Vagina (tissue), 2 donors: ENCODE measurements at places on chromosomes 1 and 21. TPM values are rescaled to one million over a fixed set of nuclear protein-coding genes. Genes with fewer than 3 reads are reported as not detected.

GRCh38 chr21:31124010-31124409 lies 85.7 kb upstream of the KRTAP19-8 start:
- no peak overlapping the region for H3K4me3 ChIP-seq
- no peak overlapping the region for H3K27ac ChIP-seq
- no peak for DNase-seq

MLLT11 gene
- 3.7 TPM for total RNA-seq

DNA sequence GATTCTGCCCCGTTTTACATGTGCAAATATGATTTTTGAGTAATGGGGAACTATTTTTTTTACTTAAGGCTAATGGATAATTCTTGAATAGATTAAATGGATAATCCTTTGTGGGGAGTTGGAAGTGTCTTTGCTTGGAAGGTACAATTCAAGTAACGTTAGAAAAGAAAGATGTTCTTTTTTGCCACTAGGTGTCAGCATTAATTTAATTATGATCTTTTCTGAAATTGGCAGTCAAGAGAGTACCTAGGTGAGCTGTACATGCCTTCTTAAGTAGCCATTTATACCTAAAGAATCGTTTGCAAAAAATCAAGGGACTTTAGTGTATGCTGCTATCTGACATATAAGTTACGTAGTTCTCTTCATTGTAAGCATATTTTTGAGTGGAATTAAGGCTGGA lies 2.2 kb downstream of the FBXO28 start:
- peaks cover 28% of the 10 kb centered on the region for H3K4me1 ChIP-seq
- no peaks in the 10 kb centered on the region for H3K36me3 ChIP-seq
- no peak for DNase-seq

RIPPLY3 gene
- not detected for total RNA-seq

GRCh38 chr1:78136680-78137079 lies 90.9 kb downstream of the GIPC2 start:
- no peaks in the 10 kb centered on the region for H3K27me3 ChIP-seq
- H3K4me3 ChIP-seq, result no peak overlapping the region
- H3K27ac ChIP-seq, result no peak overlapping the region
- no peaks in the 10 kb centered on the region for H3K36me3 ChIP-seq
- DNase-seq, result no peak
- H3K4me1 ChIP-seq, result no peaks in the 10 kb centered on the region

DNA sequence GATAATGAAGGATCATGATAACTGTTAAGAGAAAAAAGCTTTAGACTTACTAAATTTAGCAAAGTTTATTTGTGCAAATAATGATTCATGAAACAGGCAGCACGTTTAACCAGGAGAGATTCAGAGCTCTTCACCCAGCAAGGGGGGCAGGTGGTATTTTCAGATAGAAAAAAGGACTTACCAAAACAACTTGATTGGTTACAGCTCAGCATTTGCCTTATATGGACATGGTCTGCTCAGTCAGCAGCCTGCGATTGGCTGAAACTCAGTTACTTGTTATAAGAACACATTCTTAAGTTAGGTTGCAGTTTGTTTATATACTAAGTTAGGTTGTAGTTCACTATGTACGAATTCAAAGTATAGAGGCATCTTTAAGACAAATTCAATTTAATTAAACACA lies 165.6 kb downstream of the DUSP10 start:
- H3K27me3 ChIP-seq, result no peaks in the 10 kb centered on the region
- no peaks in the 10 kb centered on the region for H3K4me1 ChIP-seq
- no peak overlapping the region for H3K4me3 ChIP-seq
- no peaks in the 10 kb centered on the region for H3K36me3 ChIP-seq

GRCh38 chr1:245054507-245055270 lies 100.1 kb upstream of the KIF26B start:
- H3K27ac ChIP-seq, result no peak overlapping the region
- H3K4me1 ChIP-seq, result no peaks in the 10 kb centered on the region
- DNase-seq, result no peak

NBPF26 gene
- total RNA-seq, result 10.8 TPM

GRCh38 chr1:182794676-182795201 lies 5.2 kb downstream of the NPL start:
- no peak overlapping the region for H3K4me3 ChIP-seq
- H3K27ac ChIP-seq, result no peak overlapping the region
- H3K4me1 ChIP-seq, result peaks cover 5% of the 10 kb centered on the region
- no peak for DNase-seq

DNA sequence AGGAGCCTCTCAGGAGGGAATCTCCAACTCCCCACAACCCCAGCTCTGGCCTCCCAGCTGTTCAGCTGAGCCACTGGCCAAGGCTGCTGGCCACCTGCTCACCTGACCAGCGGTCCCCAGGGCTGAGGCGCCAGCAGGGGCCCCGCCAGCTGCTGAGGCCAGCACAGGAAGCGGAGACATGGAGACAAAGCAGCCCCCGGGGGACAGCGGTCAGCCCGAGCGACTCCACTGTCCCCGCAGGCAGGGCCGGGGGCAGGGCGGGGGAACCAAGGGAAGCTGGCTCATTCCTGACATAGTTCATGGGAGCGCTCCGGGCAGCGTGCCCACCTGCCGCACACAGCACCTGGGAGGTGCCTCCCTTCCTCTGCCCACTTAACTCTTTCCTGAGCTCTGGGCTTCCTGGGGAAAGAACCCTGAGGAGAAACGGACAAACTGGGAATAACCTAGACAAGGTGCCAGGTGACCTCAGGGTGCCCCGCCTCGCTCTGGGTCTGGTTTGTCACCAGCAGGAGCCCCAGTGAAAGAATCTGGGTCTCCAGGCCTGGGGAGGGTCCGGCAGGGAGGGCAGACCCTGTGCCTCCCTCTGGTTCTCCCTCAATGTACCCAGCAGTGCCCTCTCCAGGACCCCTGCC lies 10.7 kb downstream of the EPHA2 start:
- H3K27me3 ChIP-seq, result no peaks in the 10 kb centered on the region
- peaks cover 12% of the 10 kb centered on the region for H3K36me3 ChIP-seq
- peak overlapping the region; percentile 35 for H3K4me3 ChIP-seq
- peak overlapping the region; percentile 84 for H3K27ac ChIP-seq
- DNase-seq, result no peak

DNA sequence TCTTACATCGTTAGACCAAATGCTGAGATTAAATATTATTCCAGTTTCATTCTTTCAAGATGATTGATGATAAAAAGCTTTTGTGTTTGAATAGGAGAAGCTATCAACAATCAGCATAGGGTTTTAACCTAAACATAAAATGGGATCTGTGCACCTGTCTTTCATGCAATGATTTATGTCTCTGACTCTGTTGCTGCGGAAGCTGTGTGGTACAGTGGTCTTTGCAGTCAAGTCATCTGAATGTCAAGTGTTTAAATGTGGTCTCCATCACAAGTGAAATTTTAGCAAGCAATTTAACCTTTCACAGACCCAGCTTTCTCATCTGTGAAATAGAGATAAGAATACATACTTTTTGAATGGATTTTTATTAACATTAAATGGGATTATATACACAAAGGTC lies 107.2 kb downstream of the PLPPR5 start:
- no peak overlapping the region for H3K27ac ChIP-seq
- no peak overlapping the region for H3K4me3 ChIP-seq
- H3K36me3 ChIP-seq, result no peaks in the 10 kb centered on the region
- DNase-seq, result no peak
- H3K4me1 ChIP-seq, result no peaks in the 10 kb centered on the region
- H3K27me3 ChIP-seq, result no peaks in the 10 kb centered on the region

DNA sequence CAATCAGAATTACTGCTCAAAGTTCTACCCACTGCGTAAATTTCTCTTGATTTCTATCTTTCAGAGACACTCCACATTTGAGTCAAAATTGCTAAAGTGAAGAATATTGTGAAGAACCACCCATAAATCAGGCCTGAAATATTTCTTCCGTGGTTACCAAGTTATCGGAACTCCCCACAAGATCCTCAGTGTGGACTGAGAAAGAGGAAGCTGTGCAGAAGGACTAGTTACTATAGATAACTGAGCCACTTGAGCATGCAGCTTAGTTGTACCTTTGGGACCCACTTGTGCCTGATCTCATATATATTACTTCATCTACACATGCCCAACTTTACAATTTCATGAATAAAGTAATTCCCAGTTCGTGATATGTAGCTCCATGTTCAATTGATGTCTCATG lies 18.4 kb downstream of the RWDD3 start:
- H3K4me1 ChIP-seq, result no peaks in the 10 kb centered on the region
- DNase-seq, result no peak
- H3K36me3 ChIP-seq, result no peaks in the 10 kb centered on the region
- H3K27ac ChIP-seq, result no peak overlapping the region
- no peaks in the 10 kb centered on the region for H3K27me3 ChIP-seq

SLC9C2 gene
- not detected for total RNA-seq

ZNF670 gene
- 2.7 TPM for total RNA-seq

TMCO2 gene
- not detected for total RNA-seq

LDLRAD1 gene
- not detected for total RNA-seq

SHISAL2A gene
- 3.2 TPM for total RNA-seq

LCE1A gene
- total RNA-seq, result not detected

SLC44A5 gene
- total RNA-seq, result 1.2 TPM

GRCh38 chr1:40896482-40896881 lies 34.3 kb upstream of the CITED4 start:
- H3K36me3 ChIP-seq, result no peaks in the 10 kb centered on the region
- H3K27ac ChIP-seq, result no peak overlapping the region
- H3K4me1 ChIP-seq, result peaks cover 16% of the 10 kb centered on the region
- H3K27me3 ChIP-seq, result no peaks in the 10 kb centered on the region

DNA sequence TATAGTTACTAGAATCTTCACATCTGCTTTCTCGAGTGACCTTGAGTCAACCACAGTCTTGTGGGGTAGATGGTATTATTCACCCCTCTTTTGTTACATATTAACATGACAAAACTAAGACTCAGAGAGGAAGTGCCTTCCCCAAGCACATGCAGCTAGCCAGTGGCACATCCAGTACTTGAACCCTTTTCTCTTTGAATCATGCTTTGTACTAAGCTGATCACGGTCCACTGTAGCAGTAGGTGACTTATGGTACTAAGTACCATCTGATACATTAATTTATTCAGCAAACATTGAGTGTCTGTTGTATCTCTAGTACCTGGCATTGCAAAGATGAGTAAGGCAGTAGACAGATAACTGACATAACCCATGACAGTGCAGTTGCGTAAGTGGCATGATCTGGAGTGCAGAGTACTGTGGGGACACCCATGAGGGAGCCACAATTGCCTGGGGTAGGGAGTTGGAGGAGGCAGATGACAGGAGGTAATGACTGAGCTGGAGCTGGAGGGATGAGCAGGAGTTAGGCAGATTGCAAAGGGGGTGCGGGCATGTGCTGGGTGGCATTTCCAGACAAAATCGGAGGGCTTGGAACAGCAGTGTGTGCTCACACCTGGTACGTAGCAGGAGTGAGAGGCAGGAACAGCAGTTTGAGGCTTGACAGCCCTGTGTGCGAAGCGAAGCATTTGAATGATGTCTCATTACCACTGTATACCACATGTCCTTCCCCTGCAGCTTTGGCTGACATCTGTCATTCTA lies 29.8 kb downstream of the UCK2 start:
- no peaks in the 10 kb centered on the region for H3K36me3 ChIP-seq
- H3K4me3 ChIP-seq, result no peak overlapping the region
- no peak for DNase-seq
- H3K4me1 ChIP-seq, result peaks cover 10% of the 10 kb centered on the region
- no peak overlapping the region for H3K27ac ChIP-seq

OR6N1 gene
- total RNA-seq, result not detected

ZFP69B gene
- total RNA-seq, result 1.2 TPM

DNA sequence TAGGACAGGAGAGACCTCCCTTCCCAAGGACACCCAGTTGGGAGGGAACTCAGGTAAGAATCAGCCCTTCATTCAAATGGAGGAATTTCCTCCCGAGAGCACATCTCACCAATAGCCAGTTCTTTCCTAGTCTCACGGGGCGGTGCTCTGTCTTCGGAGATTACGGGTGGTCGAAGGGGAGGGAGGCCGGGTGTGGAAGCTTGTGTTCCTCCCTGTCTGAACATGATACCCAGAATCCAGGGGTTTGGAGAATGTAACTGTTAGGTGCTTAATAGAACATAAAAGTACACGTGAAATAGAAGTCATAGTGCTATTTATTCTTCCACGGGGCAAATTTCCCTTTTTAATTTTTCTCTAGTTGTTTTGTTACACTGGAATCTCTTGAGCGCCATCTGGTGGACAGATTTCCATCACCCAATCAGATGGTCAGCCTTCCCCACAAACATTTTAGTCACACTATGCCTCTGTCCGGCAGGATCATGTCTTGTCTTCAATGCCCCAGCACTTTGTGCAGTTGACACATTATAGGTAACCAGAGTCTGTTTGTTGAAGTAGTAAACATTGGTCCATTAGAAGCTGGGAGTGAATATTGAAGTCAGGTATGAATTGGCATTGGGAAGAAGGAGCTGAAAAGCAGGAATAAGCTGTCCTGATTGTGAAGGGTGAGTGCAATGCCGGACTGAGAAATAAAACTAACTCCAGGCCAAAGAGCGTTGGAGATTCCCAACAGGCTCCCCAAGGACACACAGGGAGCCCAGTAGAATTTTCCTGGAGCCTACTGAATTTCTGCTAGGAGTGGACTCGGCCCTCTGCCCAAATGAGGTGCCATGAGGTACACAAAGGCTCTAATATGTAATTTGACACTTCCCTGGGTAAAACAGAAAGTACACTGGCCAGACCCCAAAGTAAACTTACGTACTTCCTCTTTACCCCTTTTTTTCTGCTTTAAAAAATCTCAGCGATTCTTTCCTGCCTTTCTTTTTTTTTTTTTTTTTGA lies 27.6 kb upstream of the ZNF697 start:
- H3K27me3 ChIP-seq, result no peaks in the 10 kb centered on the region
- no peak overlapping the region for H3K27ac ChIP-seq
- H3K36me3 ChIP-seq, result no peaks in the 10 kb centered on the region
- DNase-seq, result no peak

GRCh38 chr1:18104546-18105100 lies 3.0 kb upstream of the IGSF21 start:
- no peak overlapping the region for H3K27ac ChIP-seq
- peaks cover 23% of the 10 kb centered on the region for H3K4me1 ChIP-seq
- H3K36me3 ChIP-seq, result no peaks in the 10 kb centered on the region
- peaks cover 6% of the 10 kb centered on the region for H3K27me3 ChIP-seq

NIPAL3 gene
- 21.1 TPM for total RNA-seq

SELP gene
- total RNA-seq, result 8.8 TPM

DNA sequence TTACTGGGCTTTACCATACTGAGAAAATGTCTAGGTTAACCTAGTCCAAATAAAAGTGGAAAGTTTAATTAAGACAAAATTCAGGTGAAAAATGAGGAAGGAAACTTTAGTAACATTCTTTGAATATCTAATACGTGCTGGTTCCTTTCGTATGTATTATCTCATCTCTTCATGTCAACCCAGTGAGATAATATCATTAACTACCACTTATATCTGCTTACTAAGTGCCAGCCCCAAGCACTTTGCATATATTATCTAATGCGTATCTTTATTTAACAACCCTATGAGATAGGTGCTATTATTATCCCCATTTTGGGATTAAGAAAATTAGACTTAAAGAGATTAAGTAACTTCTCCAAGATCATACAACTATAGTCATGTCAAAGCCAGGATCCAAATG lies 12.5 kb upstream of the PLPP3 start:
- no peak for DNase-seq
- H3K36me3 ChIP-seq, result no peaks in the 10 kb centered on the region
- no peaks in the 10 kb centered on the region for H3K27me3 ChIP-seq

DISP3 gene
- not detected for total RNA-seq
